ENCODE measurements at places on chromosomes 1 and 21.
A peak's percentile ranks its signal among the peaks of the same experiment; 100 is the strongest.

GRCh38 chr1:51311826-51312225, 18.5 kb downstream of the TTC39A start:
- no peak for DNase-seq

DNA sequence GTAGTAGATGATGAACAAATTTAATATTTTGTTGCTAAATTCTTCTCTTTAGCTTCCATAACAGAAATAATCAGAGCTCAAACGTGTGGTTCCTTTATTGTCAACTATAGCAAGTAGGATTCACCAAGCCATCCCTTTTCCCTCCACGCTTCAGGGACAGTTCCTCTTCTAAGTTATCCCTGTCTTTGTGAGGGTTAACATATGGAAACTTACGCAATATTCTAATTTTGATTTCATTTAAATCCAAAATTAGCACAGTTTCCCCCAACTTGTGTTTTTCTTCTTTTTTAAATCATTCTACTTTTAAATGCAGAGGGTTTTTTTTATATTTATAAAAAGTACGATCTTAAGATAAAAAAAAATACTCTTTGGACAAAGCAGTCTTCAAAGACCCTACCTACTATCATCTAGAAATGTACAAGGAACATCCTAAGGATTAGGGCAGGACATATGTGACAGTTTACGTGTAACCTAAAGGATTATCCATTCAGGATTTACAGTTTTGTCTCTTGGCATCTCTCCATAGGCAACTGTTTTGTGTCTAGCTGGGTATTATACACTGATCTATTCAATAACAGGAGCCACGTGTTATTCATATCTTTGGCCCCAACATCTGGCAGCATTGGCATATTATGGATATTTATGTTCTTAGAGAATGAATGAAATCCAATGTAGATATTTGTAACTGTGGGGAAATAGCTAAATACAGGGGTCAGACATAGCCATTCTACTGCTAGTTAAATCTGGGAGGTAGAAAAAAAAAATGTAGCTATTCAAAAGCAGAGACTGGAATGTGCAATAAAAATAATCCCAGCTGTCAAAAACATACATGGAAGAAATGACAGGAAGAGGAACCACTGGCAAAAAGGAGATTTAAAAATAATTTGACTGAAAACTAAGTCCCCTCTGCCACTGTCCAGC, 272.9 kb downstream of the NEGR1 start:
- no peak for DNase-seq

GRCh38 chr21:31529406-31529805, 130.1 kb upstream of the SOD1 start:
- DNase-seq, result no peak

GRCh38 chr1:115179397-115180079, 90.2 kb upstream of the TSPAN2 start:
- no peak for DNase-seq

DNA sequence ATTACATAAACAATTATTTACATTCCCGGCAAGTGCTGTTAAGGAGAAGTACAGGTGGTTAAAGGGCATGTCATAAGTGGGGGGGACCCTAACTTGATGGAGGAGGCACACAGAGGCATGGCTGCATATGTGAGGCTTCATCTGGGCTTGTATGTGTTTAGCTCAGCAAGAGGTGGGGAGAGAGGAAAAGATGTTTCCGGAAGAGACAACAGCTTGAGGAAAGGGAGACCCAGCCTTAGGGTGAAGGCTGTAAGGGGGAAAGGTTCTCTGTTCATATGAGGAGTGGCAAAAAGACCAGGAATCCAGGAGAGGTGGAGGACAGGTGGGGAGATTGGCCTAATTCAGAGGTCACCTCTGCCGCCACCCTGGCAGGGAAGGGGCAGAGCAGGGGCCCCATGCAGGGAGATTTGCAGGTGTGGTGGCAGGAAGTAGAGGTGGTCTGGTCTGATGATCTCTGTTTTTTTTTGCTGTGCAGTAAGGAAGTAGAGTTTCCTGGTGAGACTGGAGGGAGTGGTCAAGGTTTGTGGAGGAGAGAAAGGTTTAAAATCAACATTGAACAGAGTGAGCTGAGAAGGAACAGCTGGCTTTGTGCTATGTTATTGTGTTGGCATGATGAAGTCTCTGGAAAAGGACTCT, 9.0 kb downstream of the TRAF5 start:
- no peak for DNase-seq

DNA sequence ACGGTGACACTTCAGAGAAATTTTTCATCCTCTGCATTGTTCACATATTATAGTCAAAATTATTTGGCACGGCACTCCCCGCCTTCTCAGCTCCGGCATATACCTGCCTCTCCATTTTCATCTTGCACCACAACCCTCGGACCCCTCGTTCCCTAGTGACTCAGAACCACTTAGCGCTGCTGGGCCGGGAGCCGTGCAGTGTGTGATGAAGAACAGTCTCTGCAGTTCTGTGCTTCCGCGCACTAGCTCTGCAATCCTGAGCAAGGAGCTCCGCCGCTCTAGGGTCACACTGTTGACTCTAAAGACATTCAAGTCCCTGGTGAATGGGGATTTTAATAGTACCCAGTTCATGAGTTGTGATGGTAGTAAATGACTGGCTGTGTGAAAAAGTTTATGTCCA, 221.2 kb downstream of the SLC35F3 start:
- DNase-seq, result no peak

- no peak for DNase-seq
These were observed 10.2 kb downstream of the ARHGEF16 start for GRCh38 chr1:3464649-3465025.

GRCh38 chr21:38178653-38179470, 77.9 kb upstream of the KCNJ15 start:
- no peak for DNase-seq

GRCh38 chr1:115136106-115136505, 46.8 kb upstream of the TSPAN2 start:
- DNase-seq, result no peak

DNA sequence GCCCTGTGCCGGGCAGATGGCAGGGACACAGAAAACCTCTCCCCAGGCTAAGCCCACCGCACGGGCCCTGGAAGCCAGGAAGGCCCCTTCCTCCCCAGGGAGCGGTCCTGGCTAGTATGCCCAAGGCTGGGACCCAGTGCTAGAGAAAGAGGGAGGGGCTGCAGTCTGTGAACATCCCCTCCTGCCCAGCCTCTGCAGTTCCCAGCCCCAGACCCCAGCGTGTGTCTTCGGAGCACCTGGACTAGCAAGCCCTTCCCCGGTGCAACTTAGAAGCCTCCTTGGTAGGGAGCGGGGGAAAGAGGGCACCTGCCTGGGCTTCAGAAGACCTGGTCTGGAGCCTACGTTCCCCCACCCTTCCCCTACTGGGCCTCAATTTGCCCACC, 2.1 kb downstream of the PLEKHG5 start:
- DNase-seq, result no peak

GRCh38 chr1:100456880-100457279, 81.1 kb upstream of the GPR88 start:
- DNase-seq, result no peak

DNA sequence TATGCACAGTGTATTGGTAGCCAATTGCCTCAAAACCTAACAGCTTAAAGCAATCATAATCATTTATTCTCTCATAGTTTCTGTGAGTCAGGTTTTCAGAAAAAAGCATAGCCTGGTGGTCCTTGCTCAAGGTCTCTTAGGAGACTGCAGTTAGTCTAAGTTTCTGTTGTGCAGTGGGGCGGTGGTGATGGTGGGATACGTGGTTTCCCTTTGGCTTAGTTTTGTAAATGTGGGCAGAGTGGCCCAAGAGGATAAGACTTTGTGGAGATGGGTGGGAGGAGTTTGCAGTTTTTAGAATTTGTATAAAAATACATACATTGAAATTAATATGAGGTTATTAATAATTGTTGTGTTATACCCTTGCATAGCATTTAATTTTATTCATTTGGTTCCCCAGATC, 68.6 kb downstream of the NOS1AP start:
- DNase-seq, result no peak

GRCh38 chr21:38567335-38567969, 69.2 kb upstream of the ERG start:
- no peak for DNase-seq

GRCh38 chr21:42513985-42514882, 582 bp downstream of the SLC37A1 start:
- DNase-seq, result peak; percentile 72

GRCh38 chr21:44011579-44012473, at the start of gene TRAPPC10:
TSS of gene TRAPPC10 (plus strand) at chr21:44012309. CDS start at chr21:44012494, 185 bp downstream.
- DNase-seq, result peak; percentile 83

GRCh38 chr1:170200161-170200560, 54.4 kb downstream of the NTMT2 start:
- DNase-seq, result no peak

DNA sequence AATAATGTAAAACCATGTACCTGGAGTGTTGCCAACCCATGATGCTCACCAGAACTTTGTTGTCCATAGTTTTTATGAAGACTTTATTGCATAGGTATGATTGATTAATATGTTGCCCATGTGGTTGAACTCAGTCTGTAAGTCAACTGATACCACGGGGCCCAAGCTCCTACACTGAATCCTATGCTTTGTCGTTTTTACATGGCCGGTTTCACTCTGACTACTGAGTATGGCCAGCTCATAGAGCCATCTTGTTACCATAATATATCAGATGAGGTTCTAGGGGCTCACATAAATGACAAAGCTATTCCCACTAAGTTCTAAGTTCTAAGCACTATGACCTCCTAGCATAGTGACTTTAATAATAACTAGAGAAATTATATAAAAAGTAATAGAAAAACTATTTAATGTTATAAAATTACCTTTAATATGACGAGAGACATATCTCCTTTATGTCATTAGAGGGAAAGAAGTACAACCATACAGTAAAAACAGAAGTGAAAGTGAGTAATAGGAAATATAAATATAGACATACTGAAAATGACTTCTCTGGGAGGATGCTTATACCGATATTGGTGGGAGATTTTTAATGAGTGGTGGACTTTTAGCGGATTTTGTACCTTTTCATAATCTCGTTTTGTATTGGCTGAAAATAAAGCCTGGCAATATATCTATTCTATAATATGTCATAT, 983.4 kb upstream of the PRMT6 start:
- no peak for DNase-seq

DNA sequence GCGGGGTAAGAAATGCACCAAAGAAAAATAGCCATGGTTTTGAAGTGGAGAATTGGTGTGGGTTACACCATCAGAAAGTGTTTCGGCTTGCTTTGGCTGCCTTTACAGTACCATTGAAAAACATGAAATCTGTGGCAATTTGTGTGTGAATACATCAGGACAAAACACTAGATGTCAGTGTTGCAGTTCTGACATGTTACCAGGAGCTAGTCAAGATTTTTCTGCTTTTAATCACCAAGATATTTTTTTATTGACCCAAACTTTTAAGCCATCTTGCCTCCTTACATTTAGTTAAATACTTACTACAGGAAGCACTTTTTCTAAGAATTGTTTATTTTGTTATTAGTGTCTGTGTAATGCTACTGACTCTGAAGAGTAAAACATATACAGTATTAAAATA, 14.3 kb downstream of the RRP15 start:
- no peak for DNase-seq

GRCh38 chr1:162022626-162023025, 1.0 kb downstream of the OLFML2B start:
- no peak for DNase-seq

GRCh38 chr1:65277605-65278347, 31.6 kb upstream of the DNAJC6 start:
- DNase-seq, result no peak

GRCh38 chr1:3109355-3109754, 40.4 kb downstream of the PRDM16 start:
- DNase-seq, result no peak

DNA sequence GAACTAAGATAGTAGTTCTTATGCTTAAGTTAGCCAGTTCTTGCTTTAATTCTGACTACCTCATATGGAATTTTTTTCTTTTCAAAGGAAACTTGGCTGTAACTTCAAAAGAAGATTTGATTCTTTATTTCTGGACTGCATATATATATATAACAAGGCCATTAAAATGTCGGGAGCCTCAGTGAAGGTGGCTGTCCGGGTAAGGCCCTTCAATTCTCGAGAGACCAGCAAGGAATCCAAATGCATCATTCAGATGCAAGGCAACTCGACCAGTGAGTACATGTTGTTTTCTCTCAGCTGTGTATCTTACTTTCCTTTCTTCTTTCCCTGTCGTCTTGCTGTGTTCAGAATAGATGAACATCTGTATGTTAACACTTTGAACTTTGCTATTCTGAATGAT, 21.8 kb downstream of the KIF1B start:
- DNase-seq, result no peak

DNA sequence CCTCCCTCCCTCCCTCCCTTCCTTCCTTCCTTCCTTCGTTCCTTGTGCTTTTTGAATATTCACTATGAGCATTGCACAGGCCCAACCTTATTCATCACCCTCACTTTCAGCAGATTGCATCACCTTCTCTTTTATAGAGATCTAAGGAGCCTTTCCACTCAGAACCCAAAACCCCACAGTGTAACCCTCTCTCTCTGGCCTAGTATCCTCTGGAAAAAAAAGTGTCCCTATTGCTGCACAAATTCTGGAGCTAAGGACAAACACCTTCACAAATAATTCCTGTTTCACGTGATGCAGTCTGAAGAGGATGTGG, 25.6 kb downstream of the OR10J5 start:
- DNase-seq, result no peak

- no peak for DNase-seq
These were observed 30.5 kb downstream of the BATF3 start for GRCh38 chr1:212669102-212669501.

DNA sequence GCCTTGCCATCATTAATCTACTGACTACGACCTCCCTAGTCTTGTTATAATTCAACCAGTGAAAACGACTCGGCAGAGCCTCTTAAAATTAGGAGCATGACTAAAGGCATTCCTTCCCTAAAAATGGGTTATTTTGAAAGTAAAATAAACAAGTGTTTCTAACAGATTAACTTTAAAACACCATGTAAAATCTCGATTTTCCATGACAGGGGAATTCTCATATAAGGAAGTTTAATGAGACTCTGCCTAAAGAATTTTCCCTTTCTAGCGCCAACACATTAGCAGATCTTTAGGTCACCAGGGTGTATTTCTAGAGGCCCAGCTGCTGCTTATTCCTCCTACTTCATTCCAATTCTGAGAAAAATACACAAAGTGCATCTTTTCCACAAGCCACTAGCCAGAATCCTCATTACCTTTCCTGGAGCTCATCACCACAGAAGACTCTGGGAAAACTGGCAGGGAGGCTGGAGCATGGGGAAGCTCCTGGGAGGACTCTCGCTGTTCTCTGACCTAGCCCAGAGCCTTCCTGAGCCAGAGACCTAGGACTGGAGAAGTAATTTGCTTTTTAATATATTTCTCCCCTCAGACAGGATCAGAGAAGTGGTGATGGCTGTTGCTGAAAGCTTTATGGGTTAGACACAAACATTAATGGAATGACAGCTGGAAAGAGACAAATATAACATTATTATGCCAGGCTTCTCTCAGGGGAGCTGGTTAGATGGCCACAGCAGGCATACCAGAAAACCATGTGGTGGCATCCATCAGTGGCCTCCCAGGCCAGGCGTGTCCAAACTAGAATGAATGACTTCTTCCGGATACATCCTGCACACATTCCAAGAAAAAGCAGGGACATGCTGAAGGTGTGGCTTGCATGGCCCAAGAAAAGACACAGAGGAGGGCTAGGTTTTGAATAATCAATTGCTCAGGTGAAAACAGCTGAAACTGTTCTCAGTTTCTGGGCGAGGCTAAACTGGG, 63.6 kb upstream of the CTTNBP2NL start:
- no peak for DNase-seq

All from activated CD4-positive, alpha-beta T cell treated with anti-CD3 and anti-CD28 coated beads, Interleukin-2, amount 50 U/mL, for 48 hours (primary cell).